ENCODE measurements at places on chromosomes 2 and 18. TPM values are rescaled to one million over a fixed set of nuclear protein-coding genes. Genes with fewer than 3 reads are reported as not detected.

DNA sequence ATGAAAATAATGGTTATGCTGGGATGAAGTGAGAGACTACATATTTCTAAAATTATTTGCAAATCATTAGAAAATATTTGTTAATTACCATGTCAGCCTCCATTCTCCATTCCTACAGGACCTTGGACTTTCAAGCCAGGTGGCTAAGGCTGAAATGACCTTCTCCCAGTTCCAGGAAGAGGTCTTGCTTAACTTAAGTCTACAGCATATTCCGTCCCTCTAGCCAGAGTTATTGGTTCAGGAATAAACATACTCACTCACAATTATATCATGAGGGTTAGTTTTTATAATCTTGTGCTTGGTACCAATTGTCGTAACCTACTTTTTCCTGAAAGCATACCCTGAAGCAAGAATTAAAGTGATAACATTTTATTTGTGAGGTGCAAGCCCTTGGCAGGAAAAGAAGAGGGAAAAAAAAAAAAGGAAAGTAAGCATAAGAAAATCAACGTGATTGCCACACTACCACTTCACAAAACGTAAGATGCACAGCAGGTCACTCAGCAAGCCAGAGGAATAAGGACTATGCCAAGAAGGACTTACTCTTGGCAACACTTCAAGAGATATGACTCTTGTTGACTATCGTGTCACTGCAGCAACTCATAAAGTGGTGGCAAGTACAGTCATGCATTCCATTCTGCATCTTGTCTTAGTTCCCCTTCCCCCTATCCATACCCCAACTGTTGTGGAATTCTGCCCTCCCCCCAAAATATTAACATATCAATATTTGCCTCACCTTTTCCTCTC lies 479.1 kb downstream of the MBD2 start:
- no peak overlapping the region for H3K4me3 ChIP-seq
- no peaks in the 10 kb centered on the region for H3K36me3 ChIP-seq
- H3K4me1 ChIP-seq = no peaks in the 10 kb centered on the region
- H3K27me3 ChIP-seq = no peaks in the 10 kb centered on the region

DNA sequence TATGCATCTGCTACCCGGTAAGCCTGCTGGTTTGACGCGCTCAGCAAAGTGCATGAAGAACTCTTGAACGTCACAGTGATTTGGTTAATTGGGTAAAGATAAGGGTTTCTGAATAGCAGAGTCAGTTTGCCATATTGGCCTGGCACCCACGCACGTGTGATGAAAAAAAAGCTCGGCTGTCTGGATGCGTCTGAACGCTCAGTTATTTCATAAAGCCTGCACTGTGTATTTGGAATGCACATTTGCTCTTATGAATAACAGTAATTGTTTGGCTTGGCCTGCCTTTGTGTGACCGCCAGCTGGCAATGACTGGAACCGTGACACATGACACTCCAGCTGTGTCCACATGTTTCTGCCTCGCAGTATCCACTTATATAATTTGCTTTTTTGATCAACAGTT lies 129.2 kb upstream of the MEIS1 start:
- DNase-seq = peak; percentile 97
- no peaks in the 10 kb centered on the region for H3K27me3 ChIP-seq
- H3K4me3 ChIP-seq = no peak overlapping the region
- H3K36me3 ChIP-seq = no peaks in the 10 kb centered on the region
- peak overlapping the region; percentile 71 for H3K27ac ChIP-seq

GRCh38 chr18:59621027-59621426 lies 76.2 kb downstream of the CCBE1 start:
- no peaks in the 10 kb centered on the region for H3K27me3 ChIP-seq
- peaks cover 14% of the 10 kb centered on the region for H3K4me1 ChIP-seq
- no peak overlapping the region for H3K4me3 ChIP-seq
- H3K36me3 ChIP-seq = no peaks in the 10 kb centered on the region
- DNase-seq = no peak
- H3K27ac ChIP-seq = no peak overlapping the region

DNA sequence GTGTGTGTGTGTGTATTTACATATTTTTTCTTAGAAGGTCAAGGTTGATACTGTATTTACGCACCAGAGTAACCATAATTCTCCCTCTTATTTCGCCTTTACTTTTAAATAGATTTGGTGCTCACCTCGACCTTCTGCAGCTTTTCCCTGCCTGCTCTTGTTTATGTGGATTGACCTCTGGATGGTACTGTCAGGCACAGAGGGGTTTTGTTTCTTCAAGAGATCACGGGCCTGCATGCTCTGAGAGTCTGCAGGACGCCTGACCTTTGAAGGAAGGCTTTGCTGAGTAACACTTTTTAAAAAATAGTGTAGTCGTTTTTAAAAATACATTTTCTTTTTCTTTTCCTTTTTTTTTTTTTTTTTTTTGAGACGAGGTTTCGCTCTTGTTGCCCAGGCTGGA lies 18.1 kb upstream of the EFHD1 start:
- H3K36me3 ChIP-seq = no peaks in the 10 kb centered on the region
- no peak overlapping the region for H3K4me3 ChIP-seq
- H3K27ac ChIP-seq = no peak overlapping the region

DNA sequence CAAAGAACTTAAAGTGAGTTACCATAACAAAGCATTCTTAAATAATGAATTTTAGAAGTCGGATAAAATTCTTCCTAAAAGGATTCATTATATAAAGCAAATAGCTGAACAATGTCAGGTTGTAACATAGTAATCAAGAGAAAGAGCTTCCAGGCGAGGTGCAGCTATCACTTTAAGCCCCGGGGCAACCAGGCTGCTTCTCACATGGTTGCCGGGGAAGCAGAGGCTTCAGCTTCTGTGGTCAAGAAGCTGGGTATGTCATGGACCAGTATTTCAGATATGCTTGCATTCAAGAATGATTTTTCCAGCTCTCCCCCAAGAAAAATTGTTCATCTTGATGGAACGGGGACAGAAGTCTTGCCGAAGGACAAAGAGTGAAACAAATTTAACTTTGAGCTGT lies 23.6 kb upstream of the KYNU start:
- DNase-seq = no peak
- H3K36me3 ChIP-seq = no peaks in the 10 kb centered on the region
- H3K27me3 ChIP-seq = no peaks in the 10 kb centered on the region
- no peak overlapping the region for H3K4me3 ChIP-seq
- no peak overlapping the region for H3K27ac ChIP-seq
- H3K4me1 ChIP-seq = no peaks in the 10 kb centered on the region

GRCh38 chr2:231386446-231386845 lies 9.1 kb upstream of the B3GNT7 start:
- no peak for DNase-seq
- peaks cover 21% of the 10 kb centered on the region for H3K4me1 ChIP-seq
- no peak overlapping the region for H3K4me3 ChIP-seq

GRCh38 chr18:1604751-1605150 lies 700.1 kb downstream of the ADCYAP1 start:
- H3K4me3 ChIP-seq = no peak overlapping the region
- no peak for DNase-seq
- H3K36me3 ChIP-seq = no peaks in the 10 kb centered on the region
- no peaks in the 10 kb centered on the region for H3K4me1 ChIP-seq
- H3K27ac ChIP-seq = no peak overlapping the region
- no peaks in the 10 kb centered on the region for H3K27me3 ChIP-seq

DNA sequence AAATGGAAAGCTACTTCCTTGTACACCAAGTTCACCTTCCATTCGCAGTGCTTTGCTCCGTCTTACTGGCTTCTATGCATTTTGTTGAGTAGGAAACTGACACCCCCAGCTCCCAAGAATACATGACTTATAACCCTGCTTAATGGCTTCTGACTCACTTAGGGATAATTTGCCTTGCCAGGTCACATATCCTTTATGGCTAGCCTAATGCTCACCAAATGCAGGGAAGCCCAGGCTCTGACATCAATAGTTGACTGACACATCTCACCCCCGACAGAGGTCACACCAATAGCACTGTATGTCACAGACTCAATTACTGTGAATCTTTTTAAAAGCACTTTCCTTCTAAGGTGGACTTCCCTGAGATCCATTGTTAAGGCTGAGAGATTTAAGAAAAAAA lies 147.2 kb downstream of the DTNA start:
- peaks cover 27% of the 10 kb centered on the region for H3K36me3 ChIP-seq
- no peak overlapping the region for H3K4me3 ChIP-seq
- no peaks in the 10 kb centered on the region for H3K4me1 ChIP-seq
- H3K27me3 ChIP-seq = no peaks in the 10 kb centered on the region
- no peak for DNase-seq

DNA sequence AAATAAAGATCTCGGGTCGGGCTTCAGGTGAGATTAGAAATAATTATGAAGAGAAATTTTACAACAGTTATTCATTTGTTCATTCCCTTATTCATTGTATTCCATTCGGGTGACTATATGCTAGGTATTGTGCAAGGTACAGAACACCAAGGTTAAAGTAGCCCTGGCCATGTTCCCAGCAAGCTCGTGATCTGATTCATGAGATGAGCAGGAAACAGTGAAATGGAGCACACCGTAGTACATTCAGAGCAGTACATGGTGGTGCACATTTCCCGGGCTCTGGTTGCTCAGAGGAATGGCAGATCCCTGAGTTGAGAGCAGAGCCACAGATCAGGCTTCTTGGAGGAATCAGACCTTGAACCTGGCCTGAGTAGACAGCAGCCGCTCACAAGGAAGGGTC lies 87.7 kb downstream of the PRKRA start:
- H3K4me3 ChIP-seq = no peak overlapping the region
- H3K36me3 ChIP-seq = no peaks in the 10 kb centered on the region
- no peaks in the 10 kb centered on the region for H3K27me3 ChIP-seq
- H3K4me1 ChIP-seq = no peaks in the 10 kb centered on the region
- DNase-seq = no peak

GRCh38 chr18:24470805-24471204 lies 10.4 kb downstream of the HRH4 start:
- no peaks in the 10 kb centered on the region for H3K27me3 ChIP-seq
- no peaks in the 10 kb centered on the region for H3K36me3 ChIP-seq
- H3K4me1 ChIP-seq = no peaks in the 10 kb centered on the region
- H3K4me3 ChIP-seq = no peak overlapping the region
- H3K27ac ChIP-seq = no peak overlapping the region

DNA sequence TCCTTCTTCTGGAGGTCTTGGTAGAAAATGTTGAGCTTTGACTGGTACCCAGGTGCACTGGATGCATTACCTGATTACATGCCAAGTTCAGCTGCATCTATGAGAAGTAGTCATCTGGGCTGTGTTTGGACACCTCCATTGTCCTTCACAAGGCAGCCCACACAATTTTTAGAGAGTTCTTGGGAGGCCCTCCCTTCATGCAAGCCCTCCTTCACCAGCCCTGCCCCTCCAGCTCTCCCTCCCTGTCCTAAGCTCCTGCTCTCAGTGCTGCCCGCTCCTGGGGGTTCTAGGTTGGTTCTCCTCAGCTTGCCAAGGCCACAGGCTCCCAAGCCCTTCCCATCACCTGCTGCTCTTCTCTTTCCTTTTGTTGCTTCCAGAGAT lies 148.7 kb downstream of the DYSF start:
- no peaks in the 10 kb centered on the region for H3K27me3 ChIP-seq
- no peak overlapping the region for H3K4me3 ChIP-seq
- peaks cover 30% of the 10 kb centered on the region for H3K4me1 ChIP-seq

- H3K36me3 ChIP-seq = no peaks in the 10 kb centered on the region
- no peak overlapping the region for H3K27ac ChIP-seq
- H3K27me3 ChIP-seq = no peaks in the 10 kb centered on the region
- peaks cover 3% of the 10 kb centered on the region for H3K4me1 ChIP-seq
These were observed 30.9 kb upstream of the REEP1 start for GRCh38 chr2:86368161-86368824.

DNA sequence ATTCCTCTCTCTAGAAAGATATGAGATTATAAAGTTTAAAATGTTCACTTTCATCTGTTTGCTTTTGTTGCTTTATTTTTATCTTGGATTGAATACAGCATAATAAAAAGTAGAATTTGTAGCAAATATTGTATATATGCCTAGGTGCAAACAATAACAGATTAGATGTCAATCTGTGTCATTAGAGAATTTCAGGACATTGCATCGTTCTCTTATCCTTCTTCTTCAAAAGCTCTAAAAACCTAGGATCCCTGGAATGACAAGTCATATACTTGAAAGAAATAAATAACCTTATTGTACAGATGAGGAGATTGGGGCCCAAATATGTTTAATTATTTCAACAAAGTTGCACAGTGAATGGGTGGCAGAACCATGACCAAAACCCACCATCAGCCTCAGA lies 102.8 kb upstream of the BZW1 start:
- H3K4me3 ChIP-seq = no peak overlapping the region
- H3K27me3 ChIP-seq = peaks cover 5% of the 10 kb centered on the region
- H3K27ac ChIP-seq = no peak overlapping the region
- no peak for DNase-seq

- no peaks in the 10 kb centered on the region for H3K4me1 ChIP-seq
- H3K36me3 ChIP-seq = peaks cover 2% of the 10 kb centered on the region
- no peak overlapping the region for H3K4me3 ChIP-seq
- no peaks in the 10 kb centered on the region for H3K27me3 ChIP-seq
- H3K27ac ChIP-seq = no peak overlapping the region
These were observed 116.4 kb downstream of the CHN1 start for GRCh38 chr2:174888646-174889271.

The IKZF2 gene
- total RNA-seq = 5.1 TPM

The CRYGB gene
- total RNA-seq = not detected

The PFN4 gene
- total RNA-seq = 1.8 TPM

The ADCY3 gene
- total RNA-seq = 19.7 TPM

The INPP5D gene
- 4.3 TPM for total RNA-seq

The CELF4 gene
- 0.18 TPM for total RNA-seq

The CHN1 gene
- total RNA-seq = 11.2 TPM
